ENCODE measurements at places on chromosomes 6 and 20.

DNA sequence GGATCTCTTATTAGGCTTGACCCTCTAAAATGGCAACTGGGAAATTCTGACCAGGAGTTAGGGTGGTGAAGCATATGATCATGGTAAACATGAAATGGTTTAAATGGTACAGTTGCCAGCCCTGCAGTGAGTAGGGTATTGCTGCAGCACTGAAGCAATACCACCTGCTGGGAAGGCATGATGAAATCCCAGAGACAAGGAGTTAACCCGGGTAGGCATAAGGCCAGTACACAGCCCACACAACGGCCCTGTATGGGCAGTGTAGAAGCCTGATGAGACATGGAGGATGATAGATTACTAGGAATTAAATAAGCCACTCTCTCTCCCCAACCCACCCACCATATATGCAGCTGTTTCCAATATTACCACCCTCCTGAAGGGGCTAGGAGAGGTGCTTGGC, 197.4 kb upstream of the MOCS1 start:
- no peak for DNase-seq

- no peak for DNase-seq
Observed at GRCh38 chr6:11830105-11830504, 51.5 kb upstream of the ADTRP start.

DNA sequence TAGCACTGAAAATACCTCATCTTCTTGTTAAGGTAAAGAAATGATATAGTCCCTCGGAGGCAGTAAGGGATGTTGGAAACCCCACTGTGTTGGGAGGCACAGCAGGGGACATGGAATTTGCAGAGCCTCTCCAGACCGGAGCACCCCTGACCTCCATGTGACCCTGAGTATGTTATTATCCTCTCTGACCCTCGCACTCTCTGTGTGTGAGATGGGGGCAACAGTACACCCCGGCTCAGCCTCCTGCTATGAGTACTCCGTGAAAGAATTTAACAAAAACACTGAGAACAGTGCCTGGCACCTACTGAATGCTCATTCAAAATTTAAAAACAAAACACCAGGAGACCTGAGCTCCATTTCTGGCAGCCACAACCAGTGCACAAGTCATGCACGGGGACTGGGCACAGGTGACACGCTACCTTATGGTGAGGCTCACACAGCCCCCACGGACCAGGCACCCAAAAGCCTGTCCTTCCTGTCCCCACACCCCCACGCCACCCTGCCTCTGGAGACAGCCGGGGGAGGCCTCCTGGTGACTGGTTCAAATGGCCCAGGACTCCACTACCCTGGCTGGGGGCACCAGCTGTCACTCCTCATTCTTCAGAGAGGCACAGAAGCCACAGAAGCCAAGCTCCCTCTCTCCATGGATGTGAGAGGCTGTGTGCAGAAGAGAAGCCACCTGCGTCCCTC, 6.1 kb downstream of the NINL start:
- DNase-seq = no peak

DNA sequence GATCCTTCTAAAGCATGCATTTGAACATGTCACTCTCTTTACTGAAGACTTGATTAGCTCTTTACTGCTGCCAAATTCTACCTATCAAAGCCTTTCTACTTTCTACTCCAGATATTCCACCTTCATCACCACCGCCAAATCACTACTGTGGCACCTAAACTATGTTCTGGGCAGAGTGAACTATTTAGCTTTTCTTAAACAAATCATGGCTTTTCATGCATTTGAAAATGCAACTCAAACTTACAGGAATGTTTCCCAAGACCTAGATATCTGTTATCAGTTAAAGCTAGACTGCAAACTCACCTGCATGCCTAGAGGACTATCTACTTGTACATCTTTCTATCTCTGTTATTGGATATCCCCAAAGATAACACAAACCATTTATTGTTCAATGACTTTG, 109.3 kb downstream of the MAFB start:
- DNase-seq = no peak

DNA sequence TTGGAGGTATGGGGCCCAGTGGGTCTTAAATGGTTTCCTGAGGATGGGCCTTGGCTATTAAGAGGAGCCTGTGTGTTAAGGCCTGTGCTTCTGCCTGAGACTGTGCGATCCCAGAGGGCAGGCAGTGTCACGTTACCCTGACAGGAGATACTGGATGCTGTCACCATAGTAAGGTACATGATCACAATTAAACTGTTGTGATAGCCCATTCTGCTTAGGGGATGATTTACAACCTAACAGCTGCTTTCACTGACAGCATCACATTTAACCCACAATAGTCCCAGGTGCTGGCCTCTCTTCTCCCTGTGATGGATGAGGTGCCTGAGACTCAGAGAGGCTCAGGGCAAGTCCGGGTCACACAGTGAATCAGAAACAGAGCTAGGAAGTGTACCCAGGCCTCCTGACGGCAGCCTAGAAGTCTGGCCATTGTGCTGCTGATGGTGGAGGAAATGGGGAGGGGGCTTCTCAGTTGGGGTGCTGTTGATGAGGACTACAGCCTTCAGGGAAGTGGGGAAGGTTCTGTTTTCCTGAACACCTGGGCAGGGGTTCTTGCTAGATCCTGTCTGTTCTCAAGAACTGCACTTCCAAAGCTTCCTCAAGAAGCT, 97.3 kb downstream of the MDGA1 start:
- DNase-seq = no peak

- no peak for DNase-seq
Observed at GRCh38 chr20:2305029-2305428, 9.2 kb downstream of the TGM3 start.

DNA sequence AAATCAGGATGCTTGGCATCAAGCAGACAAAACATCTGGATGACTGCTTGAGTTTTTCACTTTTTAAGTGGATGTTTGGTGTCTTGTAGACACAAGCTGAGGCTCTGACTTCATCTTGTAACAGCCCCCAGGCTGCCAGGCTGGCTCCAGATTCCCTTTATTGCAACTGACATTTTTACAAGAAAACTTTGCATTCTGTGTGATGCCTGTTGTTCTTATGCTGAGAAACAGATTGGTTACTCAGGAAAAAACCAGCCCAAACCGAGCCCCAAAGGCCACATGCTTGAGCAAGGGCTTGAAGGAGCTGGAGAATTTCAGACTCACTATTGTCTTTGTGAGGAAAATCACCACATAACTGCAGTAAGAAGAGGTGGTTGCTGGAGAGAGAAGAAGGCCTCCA, 98.4 kb upstream of the PREP start:
- no peak for DNase-seq

DNA sequence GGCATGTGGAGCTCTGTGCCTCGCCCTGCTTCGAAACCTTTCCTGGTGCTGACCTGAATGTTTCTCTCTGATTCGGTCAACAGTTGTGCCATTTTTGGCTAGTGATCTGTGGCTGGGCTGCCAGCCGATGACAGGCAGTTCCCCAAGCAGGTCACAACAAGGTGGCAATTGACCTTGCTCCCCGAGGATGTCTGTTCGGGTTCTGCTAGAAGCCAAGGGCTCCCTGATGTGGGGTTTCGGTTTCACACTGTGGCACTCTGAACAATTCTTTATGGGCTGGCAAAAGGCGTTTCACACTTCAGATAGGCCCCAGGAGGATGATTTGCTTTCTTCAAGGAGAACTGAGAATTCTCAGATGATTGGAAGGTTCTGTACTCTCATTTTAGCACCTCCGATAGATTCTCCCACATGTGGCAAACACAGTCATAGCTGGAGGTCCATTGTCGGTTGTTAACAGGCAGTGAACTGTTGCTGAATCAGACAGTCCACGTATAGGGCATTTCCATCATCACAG, 135.6 kb downstream of the SLC24A3 start:
- DNase-seq = no peak

- DNase-seq = no peak
Observed at GRCh38 chr6:111759331-111759835, 113.9 kb downstream of the FYN start.

DNA sequence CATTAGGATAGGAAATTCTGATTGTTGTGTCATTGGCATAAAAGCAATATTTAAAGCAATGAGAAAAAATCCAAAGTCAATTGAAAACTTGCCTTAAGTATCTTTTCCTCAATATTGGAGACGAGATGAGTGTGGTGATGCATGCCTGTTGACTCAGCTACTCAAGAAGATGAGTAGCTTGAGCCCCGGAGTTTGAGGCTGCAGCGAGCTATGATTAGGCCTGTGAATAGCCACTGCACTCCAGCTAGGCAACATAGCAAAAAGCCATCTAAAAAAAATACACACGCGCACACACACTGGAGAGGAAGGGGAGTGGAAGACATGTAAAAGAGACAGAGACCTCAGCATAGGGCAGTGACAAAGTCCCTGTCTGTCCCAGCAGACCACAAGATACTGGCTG, 9.7 kb upstream of the MARCKS start:
- DNase-seq = peak; percentile 47

DNA sequence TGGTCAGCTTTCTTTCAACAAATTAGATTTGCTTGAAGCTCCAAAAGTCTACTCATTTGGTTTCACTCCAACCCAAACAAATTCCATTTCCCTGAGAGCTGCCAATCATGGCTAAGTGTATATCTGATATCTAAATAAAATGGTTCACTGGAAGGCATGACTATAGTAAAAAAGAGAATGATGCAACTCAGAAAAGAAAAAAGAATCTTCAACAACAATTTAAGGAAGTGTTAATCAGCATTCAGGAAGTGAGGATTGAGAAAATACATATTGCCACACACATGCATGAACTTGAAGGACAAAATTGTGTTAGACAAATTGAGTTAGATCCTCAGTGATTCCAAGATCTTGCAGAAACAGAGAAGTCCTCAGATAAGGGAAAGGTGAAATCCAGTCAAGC, 972.9 kb upstream of the FLRT3 start:
- peak; percentile 95 for DNase-seq

DNA sequence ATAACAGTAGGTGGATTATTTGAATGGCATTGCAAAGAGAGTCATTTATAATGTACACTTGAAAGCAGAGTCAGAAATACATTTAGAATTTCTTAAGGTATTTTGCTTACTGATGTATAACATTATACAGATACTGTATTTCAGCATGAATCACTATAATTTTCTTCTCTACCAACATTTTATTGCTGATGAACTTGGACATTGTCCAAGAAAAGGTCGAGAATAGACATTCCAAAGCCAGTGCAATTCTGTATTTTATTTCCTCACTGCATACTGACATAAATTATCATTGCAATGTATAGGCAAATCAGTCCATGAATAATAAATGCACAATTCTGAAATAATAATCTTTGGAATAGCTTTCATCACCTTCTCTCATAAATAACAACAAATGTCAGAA, 1420.0 kb upstream of the EYS start:
- DNase-seq = no peak

- no peak for DNase-seq
Observed at GRCh38 chr6:138945354-138945753, 42.7 kb downstream of the REPS1 start.

DNA sequence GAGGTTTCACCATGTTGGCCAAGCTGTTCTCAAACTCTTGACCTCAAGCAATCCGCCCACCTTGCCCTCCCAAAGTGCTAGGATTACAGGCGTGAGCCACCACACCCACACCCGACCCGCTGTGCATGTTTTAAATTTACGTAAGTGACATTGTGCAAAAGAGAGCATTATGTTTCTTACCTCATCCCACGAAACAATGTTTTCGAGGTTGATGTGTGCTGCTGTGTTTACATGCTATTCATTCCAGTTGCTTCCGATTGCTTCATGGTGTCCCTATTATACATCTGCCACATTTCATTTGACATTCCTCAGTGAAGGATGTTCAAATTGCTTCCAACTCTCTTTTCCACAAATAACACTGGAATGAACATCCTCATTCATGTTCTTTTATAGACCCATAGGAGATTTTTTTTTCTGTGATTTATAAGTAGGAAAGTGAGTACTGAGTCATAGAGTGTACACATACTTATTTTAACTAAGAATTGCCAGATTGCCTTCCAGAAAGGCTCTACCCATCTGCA, 403.9 kb upstream of the JARID2 start:
- DNase-seq = peak; percentile 54

GRCh38 chr20:44501448-44501847, 20.4 kb downstream of the SERINC3 start:
- peak; percentile 17 for DNase-seq

DNA sequence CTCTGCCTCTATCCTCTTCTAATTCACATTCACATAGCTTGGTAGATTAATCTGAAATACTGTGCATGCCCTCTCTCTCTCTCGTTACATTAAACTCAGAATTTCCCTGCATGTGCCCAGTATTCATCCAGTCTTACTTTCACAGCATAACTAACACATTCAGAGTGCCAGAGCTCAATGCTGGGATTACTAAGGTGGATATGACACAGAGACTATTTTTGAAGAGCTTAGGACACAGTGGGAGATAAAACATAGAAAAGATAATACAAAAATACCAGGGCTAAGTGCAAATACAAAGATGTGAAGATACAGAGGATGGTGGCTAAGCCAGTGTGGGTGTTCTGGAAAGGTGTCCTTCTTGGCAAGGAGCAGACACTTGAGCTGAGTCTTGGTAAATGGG, 6.3 kb downstream of the SYNE1 start:
- no peak for DNase-seq

DNA sequence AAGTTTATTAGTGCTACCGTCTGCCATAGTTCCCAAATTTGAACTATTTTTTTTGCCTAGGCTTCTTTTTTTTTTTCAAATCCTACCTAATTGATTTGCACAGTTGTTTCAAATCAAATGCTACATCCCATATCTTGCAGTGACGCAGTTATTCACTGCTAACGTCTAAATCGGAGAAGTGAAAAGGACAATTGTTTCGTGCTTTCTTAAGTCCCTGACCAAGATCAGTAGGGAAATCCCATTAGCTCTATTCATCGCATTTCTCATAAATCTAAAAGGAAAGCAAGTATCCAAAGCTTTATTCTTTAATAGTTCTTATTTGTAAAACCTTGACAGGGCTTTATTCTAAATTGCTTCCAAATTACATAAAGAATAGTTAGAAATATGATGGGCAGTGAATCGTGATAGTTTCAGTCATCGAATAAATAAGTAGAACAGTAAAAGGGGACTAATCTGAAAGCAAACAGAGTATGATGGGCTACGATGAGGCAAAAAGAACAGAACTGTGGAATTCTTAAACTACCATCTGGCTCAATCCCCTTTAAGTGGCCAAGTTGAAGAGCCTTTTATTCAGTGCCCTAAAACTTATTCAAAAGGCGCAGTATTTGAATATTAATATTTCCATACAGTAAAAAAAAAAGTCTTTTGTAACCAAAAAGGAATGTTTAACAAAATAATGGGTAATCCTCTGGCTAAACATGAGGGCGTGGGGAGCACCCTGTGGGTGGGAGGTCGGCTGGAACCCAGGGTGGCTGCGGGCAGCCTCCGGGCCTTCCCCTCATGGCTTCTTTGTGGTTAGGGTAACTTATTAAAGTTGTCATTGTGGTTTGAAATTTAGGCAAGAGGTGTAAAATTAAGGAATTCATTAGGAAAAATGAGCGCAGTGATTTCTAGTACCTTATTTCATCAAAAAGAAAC, 3.0 kb upstream of the ARID1B start:
- no peak for DNase-seq

DNA sequence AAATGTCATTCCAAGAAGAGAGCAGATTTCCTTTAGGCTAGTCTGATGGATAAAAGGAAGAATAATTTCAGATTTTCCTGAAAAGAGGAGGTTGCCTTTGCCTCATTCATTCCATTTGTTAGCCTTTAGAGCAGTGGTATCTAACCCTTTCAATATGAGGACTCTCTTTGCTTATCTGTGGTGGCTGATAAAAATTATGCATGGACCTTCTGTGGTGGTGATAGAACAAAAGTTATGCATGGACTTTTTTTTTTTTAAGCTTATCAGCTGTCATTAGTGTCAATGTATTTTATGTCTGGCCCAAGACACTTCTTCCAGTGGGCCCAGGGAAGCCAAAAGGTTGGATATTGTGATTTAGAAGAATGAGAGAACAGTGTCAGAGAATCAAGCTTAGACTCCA, 1.7 kb downstream of the TRIM39 start:
- DNase-seq = no peak

- DNase-seq = no peak
Observed at GRCh38 chr20:49990271-49990720, 7.5 kb downstream of the SNAI1 start.
